ENCODE measurements at places on chromosomes 11 and 22.

GRCh38 chr11:111417766-111418435, 38.8 kb upstream of the POU2AF1 start:
- DNase-seq, result no peak

DNA sequence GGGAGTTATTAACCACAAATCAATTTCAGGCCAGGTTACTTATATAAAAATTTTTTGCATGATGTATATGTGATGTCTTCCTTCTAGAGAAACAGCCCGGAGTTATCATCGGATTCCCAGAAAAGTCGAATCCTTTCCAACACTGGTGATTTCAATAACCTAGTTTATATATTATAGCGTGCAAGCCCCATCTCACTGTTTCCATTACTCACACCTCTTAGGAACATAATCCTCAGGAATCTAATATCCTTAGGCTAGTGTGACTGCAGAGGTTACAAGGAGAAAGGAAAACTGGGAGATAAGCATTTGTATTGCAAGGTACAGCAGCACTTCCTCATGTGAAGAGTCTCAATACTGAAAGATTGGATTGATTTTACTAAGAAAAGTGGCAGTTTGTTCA, 20.3 kb downstream of the ARHGAP20 start:
- no peak for DNase-seq

GRCh38 chr22:30891443-30891755, 77.2 kb downstream of the MORC2 start:
- DNase-seq, result no peak

DNA sequence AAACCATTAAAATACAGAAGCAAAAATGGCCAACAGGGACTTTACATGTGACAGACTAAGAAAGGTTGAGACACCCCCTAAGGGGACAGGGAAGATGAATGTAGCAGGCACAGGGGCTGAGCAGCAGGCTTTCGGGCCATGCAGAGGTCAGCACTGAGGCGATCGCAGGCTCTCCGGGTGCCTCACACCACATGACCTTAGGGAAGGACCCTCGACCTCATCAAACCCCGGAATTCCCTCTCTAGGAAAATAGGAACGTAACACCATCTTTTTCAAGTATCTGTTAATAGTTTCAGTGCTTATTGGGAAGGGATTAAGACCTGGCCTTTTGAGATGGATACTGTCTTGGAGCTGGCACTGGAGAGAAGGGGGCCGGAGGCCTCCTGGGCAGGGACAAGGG, 27.4 kb downstream of the OPCML start:
- DNase-seq, result no peak

- DNase-seq, result no peak
Measured at GRCh38 chr22:42688241-42689211, 32.1 kb downstream of the A4GALT start.

- no peak for DNase-seq
Measured at GRCh38 chr22:44191036-44191454, 10.3 kb downstream of the PARVG start.

DNA sequence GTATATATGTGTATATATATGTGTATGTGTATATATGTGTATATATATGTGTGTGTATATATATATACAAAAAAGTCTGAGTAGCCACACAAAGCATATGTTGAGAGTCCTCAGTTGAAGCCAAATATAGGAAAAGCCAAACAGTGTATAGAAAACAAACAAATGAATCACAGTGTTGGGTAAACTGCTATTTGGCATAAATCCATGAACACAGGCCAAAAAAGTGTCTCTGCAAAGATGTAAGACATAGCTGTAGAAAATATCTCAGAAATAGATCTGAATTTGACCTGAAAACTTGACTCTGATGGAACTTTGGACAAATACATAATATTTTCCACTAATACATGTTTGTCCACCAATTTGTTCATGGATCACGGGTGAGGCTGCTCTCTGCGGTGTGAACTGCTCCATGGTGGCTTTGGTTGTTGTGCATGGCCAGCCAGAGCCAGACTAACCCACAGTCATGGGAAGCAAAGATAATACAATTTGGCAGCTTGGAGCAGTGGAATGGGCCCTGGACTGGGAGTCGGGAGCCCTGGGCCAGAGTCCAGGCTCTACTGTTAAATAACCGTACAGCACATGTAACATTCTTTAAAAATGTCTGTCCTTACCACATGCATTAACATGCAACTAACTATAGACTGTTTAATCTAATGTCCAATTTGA, 76.9 kb upstream of the EED start:
- DNase-seq, result no peak

- DNase-seq, result no peak
Measured at GRCh38 chr22:17074648-17075002, 10.2 kb upstream of the IL17RA start.

- DNase-seq, result no peak
Measured at GRCh38 chr11:9581556-9582161, 8.2 kb downstream of the WEE1 start.

- DNase-seq, result no peak
Measured at GRCh38 chr11:74437441-74438042, 29.8 kb downstream of the KCNE3 start.

DNA sequence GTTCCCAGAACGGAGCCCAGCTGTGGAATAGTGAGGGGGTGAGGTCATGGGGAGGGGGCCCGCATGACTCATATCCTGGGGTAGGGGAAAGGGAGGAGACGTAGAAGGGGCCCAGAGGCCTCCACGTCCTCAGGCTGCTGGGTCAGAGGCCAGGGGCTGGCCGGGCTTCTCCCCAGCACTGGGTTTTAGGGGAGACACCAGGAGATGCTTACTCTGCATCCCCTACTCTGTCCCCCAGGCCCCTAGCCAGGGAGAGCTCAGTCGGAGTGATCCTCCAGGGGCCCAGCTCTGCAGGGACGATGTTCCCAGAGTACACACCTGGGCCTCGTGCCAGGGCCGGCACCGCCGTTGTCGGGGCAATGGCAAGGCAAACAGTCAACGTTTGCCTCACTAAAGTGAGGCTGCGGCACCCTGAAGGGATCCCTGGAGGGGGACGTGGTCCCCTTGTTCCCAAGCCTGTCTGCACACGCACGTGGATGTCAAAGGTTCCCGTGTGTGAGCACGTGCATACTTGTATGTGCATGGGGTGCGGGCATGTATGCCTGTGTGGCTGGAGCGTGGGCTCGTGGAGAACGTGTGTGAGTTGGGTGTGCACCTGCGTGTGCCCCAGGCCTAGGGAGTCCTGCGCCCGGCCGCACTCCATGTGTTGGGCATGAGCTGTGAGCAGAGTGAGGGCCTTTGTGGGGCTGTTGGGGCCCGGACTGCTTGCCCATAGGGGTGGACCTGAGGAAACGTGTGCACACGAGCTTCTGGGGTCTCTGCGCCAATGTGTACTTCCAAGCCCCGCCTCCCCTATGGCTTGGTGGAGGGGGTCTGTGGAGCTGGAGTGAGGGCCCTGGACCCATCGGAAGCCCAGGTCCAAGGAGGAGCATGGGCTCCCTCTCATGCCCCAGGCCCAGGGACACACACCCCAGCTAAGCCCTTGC, 14.2 kb downstream of the PRR33 start:
- DNase-seq, result no peak

- no peak for DNase-seq
Measured at GRCh38 chr11:88152381-88152780, 22.9 kb downstream of the RAB38 start.

- DNase-seq, result no peak
Measured at GRCh38 chr11:40162901-40163883, 1296.3 kb downstream of the LRRC4C start.

- peak; percentile 12 for DNase-seq
Measured at GRCh38 chr11:20353829-20354434, 9.6 kb upstream of the HTATIP2 start.

DNA sequence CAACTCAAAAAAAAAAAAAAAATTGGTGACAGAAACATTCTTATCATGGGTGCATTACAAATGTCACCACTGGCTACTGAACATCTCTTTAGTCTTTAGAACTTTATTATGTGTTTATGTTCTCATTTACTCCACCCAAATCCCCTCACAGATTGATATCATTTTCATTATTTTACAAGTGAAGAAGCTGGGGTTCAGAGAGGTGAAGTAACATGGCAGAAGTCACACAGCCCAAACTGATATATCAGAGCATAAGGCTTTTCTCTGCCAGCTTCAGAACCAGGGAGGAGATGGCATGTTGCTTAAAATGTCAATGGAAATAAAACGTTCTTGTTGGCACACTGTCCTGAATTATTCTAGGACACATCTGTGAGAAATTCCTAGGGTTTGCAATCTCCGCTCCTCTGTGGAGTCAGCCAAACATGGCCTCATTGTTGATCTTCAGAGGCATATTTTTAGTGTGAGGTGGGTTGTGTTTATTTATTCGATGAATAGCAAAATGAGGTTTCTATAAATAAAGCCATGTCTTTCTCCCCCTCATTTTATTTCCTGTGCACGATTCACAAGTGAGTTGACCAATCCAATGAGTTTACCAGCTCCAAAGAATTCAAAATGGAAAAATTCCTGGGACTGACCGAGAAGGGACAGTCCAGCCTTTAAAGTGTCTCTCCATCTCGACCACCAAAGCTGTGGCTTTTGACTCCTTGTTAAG, 72.9 kb upstream of the ANO1 start:
- DNase-seq, result no peak

DNA sequence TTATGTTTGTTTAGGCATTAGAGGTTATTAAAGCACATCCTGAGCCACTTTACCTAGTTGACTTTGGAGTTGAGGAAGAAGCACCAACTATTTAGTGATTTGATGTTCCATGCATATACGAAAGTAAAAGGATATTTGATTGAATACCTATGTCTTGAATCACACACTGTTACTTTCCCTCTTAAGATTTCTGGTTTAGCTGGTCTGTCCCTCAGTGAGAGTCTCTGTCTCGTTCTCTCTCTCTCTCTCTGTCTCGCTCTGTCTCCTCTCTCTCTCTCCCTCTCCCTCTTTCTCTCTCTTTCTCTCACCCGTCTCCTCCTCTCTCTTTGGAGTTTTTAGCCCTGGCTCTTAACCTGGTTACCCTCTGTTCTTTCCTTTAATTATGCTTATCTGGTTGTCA, 11.0 kb downstream of the CTNND1 start:
- no peak for DNase-seq

Data from effector CD8-positive, alpha-beta T cell (primary cell).